Stimulated activated CD4-positive, alpha-beta T cell treated with anti-CD3 and anti-CD28 coated beads, Interleukin-15, amount 100 ng/mL, for 1 hour (primary cell): ENCODE measurements at places on chromosomes 7 and 10.

DNA sequence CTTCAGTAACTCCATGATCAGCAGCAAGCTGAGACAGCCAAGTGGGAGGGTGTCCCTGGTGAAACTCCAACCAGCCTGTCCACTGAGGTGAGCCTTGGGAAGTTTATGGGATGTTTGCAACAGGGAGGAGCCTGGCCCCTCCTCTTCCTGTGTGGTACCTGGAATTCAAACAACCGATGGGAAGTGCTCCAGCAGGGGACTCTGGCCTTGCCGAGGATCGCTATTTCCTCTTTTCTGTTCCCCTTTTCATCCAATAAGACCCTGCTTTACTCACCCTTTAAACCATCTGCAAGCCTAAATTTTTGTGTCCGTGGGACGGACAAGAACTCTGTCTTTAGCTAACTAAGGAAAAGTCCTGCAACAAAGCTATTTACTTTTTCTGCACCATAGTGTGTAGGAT, 491.1 kb upstream of the ZMIZ1 start:
- no peak for DNase-seq

- DNase-seq, result no peak
Measured at GRCh38 chr10:60862517-60862916, 81.5 kb downstream of the RHOBTB1 start.

GRCh38 chr10:122277526-122278136, 6.5 kb downstream of the BTBD16 start:
- DNase-seq, result no peak

GRCh38 chr7:77843194-77843593, 44.6 kb downstream of the PHTF2 start:
- no peak for DNase-seq

- no peak for DNase-seq
Measured at GRCh38 chr7:151704299-151704959, 172.5 kb downstream of the PRKAG2 start.

DNA sequence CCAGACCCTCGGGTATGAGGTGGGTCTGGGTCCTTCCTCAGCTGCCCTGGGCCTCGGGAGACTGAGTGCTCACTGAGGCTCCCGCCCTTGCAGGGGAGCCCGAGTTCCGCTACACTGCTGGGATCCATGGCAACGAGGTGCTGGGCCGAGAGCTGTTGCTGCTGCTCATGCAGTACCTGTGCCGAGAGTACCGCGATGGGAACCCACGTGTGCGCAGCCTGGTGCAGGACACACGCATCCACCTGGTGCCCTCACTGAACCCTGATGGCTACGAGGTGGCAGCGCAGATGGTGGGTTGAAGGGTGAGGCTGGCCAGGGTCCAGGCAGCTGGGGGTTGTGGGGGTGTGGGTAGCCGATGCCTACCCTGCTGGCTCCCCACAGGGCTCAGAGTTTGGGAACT, 7.6 kb downstream of the AEBP1 start:
- DNase-seq, result no peak

- DNase-seq, result no peak
Measured at GRCh38 chr10:116882639-116883038, 33.3 kb downstream of the ENO4 start.
